ENCODE measurements at places on chromosomes 6 and 20.

DNA sequence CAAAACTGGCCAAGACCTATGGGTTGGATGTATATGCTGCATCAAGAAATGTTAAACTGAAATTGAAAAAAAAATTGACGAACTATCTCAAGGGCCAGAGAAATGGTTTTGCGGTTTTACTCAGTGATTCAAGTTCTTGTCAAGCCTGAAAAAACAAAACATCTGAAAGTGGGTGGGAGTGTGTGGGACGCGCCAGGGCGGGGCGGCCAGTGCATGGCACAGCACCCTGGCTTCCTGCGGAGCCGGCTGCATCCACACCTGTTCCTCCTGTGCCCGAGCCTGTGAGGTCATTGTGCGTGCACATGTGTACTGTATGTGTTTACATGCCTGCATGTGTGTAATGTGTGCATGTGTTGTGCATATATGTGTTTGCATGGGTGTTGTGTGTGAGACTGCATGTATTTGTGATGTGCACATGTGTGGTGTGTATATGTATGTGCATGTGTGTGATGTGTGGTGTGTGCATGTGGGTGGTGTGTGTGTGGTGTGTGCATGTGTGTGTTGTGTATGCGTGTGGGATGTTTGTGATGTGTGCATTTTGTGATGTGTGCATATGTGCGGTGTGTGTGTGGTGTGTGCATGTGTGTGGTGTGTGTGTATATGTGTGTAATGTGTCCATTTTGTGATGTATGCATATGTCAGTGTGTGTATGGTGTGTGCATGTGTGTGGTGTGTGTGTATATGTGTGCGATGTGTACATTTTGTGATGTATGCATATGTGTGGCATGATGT is 59.8 kb downstream of the CDH4 start:
- no peak for DNase-seq

DNA sequence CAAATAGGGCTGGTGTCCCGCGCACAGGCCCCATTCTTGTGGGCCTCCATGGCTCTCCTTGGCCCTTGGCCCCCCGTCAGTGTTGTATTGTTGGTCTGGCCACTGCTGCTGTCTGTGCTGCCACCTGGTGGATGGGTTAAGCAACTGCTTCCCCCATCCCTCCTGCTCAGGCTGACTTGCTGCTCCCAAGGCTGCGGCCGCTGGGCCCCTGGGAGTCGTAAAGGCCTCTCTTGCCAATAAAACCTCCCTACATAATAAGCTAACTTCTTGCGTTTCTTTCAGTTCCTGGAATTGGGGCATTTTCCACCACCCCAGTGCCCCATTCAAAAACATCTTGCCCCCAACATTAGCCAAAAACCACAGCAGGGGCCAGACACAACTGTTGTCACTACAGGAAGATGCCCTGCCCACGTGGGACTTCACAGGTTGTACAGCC is 27.1 kb downstream of the CD83 start:
- DNase-seq = peak; percentile 69

- no peak for DNase-seq
Measured at GRCh38 chr20:6060213-6060612, 6.4 kb upstream of the LRRN4 start.

GRCh38 chr6:153117986-153118879 is 12.8 kb downstream of the RGS17 start:
- DNase-seq = peak; percentile 21

- no peak for DNase-seq
Measured at GRCh38 chr6:54264581-54265272, 43.5 kb upstream of the TINAG start.

GRCh38 chr6:162973980-162974379 is 246.2 kb downstream of the PACRG start:
- no peak for DNase-seq

DNA sequence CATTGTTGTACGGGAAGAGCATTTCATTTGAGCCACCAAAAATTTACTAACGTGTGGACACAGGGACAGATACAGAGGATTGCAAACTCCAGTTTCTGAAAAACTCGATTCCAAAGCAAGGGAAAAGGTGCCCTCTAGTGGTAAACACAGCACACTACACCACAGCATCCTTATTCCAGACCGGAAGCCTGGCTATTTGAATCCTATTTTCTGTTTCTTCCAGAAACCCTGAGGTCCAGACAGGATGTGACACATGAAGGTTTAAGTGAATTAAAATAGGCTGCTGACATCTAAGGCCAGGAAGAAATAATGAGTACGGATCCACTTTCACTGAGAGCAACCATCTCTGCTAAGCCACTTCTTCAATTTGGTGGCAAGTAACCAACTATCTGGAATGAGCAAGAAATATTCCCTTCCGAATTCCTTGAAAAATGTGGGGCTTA is 31.8 kb upstream of the GMPR start:
- DNase-seq = peak; percentile 37

All from HCT116 (cell line).